ENCODE measurements at places on chromosomes 7 and 10.

- no peak for DNase-seq
Measured at GRCh38 chr7:7920481-7920880, 48.1 kb upstream of the GLCCI1 start.

DNA sequence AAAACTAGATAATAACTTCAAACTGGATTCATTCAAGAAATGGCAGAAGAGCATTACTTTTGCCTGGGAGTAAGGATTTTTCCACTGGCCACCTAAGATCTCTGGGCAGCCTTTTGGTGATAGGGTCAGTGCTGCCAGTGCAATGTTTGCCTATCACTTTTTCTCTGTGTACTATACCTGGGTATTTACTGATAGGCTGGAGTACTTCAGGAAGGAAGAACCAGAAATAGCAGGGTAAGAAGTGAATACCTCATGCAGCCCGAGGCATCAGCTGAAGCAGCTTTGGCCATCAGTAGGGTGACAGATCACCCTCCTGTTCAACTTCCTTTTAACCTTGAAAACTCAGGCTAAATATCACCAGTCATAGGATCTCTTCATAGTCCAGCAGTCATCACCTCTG lies 5.5 kb upstream of the PAPSS2 start:
- DNase-seq = no peak

GRCh38 chr7:18221377-18222293 lies 194.0 kb upstream of the PRPS1L1 start:
- no peak for DNase-seq

DNA sequence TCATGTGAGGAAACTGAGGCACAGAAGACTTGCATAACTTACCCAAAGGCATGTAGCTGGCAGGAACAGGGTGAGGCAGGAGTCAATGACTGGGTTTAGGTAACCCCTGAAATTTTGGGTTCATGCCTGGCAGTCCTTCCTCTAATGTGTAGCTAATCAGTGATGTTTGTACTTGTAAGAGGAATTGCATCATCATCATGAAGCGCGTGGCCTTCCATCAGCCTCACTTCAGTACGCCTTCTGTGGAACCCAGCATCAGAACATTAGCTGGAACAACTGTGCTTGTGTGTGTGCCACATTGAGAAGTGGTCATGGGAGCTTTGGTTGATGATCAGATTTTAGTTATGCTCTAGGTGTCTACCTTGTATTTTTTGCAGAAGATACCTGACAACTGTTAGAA lies 18.2 kb upstream of the STMP1 start:
- DNase-seq = no peak

DNA sequence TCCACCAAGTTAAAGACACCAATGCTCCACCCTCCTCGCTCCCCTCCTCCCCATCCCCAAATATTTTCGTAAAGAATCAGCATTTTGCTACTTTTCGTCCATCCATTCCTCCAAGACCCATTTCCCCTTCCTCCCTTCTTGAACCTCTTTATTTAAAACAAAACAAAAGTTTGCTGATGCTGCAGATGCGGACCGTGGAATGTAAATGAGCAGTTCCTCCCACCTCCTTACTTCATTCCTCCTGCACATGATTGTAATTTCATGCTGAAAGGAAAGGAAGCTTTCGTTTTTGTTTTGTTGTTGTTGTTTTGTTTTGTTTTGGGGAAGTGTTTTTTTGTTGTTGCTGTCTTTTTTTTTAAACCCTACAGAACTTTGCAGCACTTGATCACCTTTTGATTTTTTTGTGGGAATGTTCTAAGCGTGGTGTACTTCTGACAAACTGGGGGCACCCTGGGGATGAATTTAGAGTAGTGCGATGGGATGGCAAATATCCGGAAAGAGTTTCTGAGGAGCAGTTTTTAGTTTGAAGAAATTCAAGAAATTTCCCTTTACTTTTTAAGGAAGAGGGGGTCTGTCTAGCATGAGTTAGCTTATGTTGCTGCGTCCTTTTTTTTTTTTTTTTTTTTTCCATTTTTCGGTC lies 177.3 kb downstream of the TCF7L2 start:
- no peak for DNase-seq

GRCh38 chr7:64884913-64885370 lies 18.1 kb upstream of the ZNF273 start:
- no peak for DNase-seq

DNA sequence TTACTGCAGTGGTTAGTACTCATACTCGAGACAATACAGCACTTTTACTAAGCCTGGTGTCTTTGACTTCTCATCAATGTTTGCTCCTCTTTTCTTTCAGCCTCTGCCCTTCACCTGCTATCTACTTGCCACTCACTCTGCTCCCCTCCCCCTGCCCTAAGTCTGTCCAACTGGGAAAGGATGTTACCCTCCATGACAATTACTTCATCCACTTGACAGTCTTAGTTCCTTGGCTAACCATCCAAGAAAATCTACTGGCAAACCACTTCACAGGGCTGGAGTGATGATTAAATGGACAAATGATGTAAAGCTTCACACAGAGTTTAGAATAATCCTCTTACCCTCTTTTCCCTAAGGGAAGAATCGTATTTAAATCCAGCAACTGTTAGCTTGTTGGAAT lies 8.2 kb upstream of the DLD start:
- no peak for DNase-seq

GRCh38 chr10:119786117-119786769 lies 60.4 kb downstream of the INPP5F start:
- no peak for DNase-seq

GRCh38 chr10:72086466-72087391 lies 1.6 kb downstream of the SPOCK2 start:
- no peak for DNase-seq
